ENCODE measurements at places on chromosomes 6 and 20. TPM values are rescaled to one million over a fixed set of nuclear protein-coding genes. Genes with fewer than 3 reads are reported as not detected.
A peak's percentile ranks its signal among the peaks of the same experiment; 100 is the strongest.

BPIFB2 gene
- not detected for total RNA-seq

MUC22 gene
- not detected for total RNA-seq

DACT2 gene
- 1.8 TPM for total RNA-seq

ZBTB46 gene
- total RNA-seq: 27.3 TPM

TSBP1 gene
- total RNA-seq: not detected

NKX2-4 gene
- 0.15 TPM for total RNA-seq

EPB41L1 gene
- 31.1 TPM for total RNA-seq

SLC32A1 gene
- total RNA-seq: 0.24 TPM

LRRC1 gene
- 8.4 TPM for total RNA-seq

DDR1 gene
- 258 TPM for total RNA-seq

CST3 gene
- total RNA-seq: 81.9 TPM

GCNT2 gene
- 41.3 TPM for total RNA-seq

GRCh38 chr20:17334932-17335331 is 108.1 kb downstream of the PCSK2 start:
- no peaks in the 10 kb centered on the region for H3K4me1 ChIP-seq
- H3K4me3 ChIP-seq: no peak overlapping the region
- no peaks in the 10 kb centered on the region for H3K27me3 ChIP-seq

DNA sequence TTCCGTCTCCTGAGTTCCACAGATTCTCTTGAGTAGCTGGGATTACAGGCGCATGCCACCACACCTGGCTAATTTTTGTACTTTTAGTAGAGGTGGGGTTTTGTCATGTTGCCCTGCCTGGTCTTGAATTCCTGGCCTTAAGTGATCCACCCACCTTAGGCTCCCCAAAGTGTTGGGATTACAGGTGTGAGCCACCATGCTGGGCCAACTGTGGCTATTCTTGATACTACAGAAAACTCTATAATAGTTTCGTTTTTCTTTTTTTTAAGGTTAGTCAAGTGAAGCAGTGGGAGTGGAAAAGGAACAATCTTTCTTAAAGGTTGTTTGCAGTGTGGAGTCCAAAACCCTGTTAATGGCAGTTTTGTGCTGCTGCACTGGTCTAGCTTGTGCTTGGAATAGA is 84.7 kb downstream of the POPDC3 start:
- H3K4me1 ChIP-seq: no peaks in the 10 kb centered on the region
- DNase-seq: no peak
- H3K27ac ChIP-seq: no peak overlapping the region
- no peaks in the 10 kb centered on the region for H3K27me3 ChIP-seq
- H3K36me3 ChIP-seq: 0 out of 2 replicates have a peak, but pooled peaks cover 2% of the 10 kb centered on the region
- H3K4me3 ChIP-seq: no peak overlapping the region

DNA sequence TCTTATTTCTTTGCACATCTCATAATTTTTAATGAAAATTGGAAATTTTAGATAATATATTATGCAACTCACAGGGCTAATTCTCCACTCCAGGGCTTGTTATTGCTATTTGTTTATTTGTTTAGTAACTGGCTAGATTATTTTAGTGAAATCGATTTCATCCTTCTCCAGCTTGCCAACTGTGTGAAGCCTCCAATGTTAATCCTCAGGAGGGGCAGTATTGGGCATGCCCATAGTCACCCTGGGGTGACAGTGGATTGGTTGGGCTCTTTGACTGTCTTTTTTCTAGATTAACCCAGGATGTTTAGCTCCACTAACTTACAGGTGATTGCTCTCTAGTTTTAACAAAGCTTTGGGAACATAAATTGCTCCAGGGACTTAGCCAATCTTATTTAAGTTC is 450.1 kb downstream of the BMP2 start:
- H3K27me3 ChIP-seq: no peaks in the 10 kb centered on the region
- DNase-seq: no peak
- H3K27ac ChIP-seq: no peak overlapping the region
- H3K4me3 ChIP-seq: no peak overlapping the region

GRCh38 chr6:108175176-108175591 is 9.4 kb downstream of the NR2E1 start:
- H3K27ac ChIP-seq: no peak overlapping the region
- H3K4me3 ChIP-seq: peak overlapping the region; percentile 49
- no peak for DNase-seq
- H3K27me3 ChIP-seq: peaks cover 75% of the 10 kb centered on the region
- H3K4me1 ChIP-seq: no peaks in the 10 kb centered on the region
- no peaks in the 10 kb centered on the region for H3K36me3 ChIP-seq

- no peaks in the 10 kb centered on the region for H3K4me1 ChIP-seq
- H3K4me3 ChIP-seq: no peak overlapping the region
- DNase-seq: no peak
- H3K27ac ChIP-seq: no peak overlapping the region
- H3K27me3 ChIP-seq: no peaks in the 10 kb centered on the region
Observed at GRCh38 chr6:5478380-5478779, 217.1 kb downstream of the FARS2 start.

DNA sequence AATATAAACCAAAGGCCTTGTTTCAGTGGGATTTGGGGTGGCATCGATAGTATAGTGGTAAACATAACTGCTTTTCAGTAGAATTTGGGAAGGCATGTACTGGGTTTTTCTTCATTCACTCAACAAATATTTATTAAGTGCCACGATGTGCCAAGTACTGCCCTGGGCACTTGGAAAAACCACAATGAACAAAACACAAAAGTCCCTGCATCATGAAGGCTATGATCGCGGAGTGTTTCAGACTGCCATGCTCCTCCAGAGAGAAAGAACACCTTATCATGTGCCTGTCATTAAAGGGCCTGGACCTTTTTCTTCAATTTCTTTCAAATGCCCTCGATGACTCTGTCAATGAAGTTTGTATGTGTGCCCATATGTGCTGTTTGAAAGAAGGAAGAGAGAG is 59.2 kb upstream of the CEP85L start:
- H3K27me3 ChIP-seq: no peaks in the 10 kb centered on the region
- DNase-seq: no peak
- H3K4me3 ChIP-seq: no peak overlapping the region

GRCh38 chr6:129194306-129194941 is 311.5 kb downstream of the LAMA2 start:
- no peak overlapping the region for H3K4me3 ChIP-seq
- H3K27ac ChIP-seq: no peak overlapping the region
- H3K4me1 ChIP-seq: peaks cover 4% of the 10 kb centered on the region
- H3K36me3 ChIP-seq: no peaks in the 10 kb centered on the region
- no peak for DNase-seq
- no peaks in the 10 kb centered on the region for H3K27me3 ChIP-seq

- H3K4me1 ChIP-seq: no peaks in the 10 kb centered on the region
- no peaks in the 10 kb centered on the region for H3K36me3 ChIP-seq
- no peak overlapping the region for H3K4me3 ChIP-seq
- H3K27me3 ChIP-seq: no peaks in the 10 kb centered on the region
Observed at GRCh38 chr6:53201270-53201669, 52.6 kb upstream of the GCM1 start.

- no peak overlapping the region for H3K4me3 ChIP-seq
- no peaks in the 10 kb centered on the region for H3K36me3 ChIP-seq
- no peak for DNase-seq
- H3K27ac ChIP-seq: no peak overlapping the region
- no peaks in the 10 kb centered on the region for H3K27me3 ChIP-seq
Observed at GRCh38 chr20:52212943-52213342, 21.4 kb upstream of the ZFP64 start.

GRCh38 chr6:89098461-89098860 is 17.9 kb downstream of the PNRC1 start:
- no peaks in the 10 kb centered on the region for H3K4me1 ChIP-seq
- no peaks in the 10 kb centered on the region for H3K27me3 ChIP-seq
- H3K36me3 ChIP-seq: no peaks in the 10 kb centered on the region
- H3K27ac ChIP-seq: no peak overlapping the region

GRCh38 chr6:53851561-53851960 is 56.8 kb downstream of the LRRC1 start:
- peaks cover 5% of the 10 kb centered on the region for H3K36me3 ChIP-seq
- no peak for DNase-seq
- H3K27ac ChIP-seq: no peak overlapping the region
- no peak overlapping the region for H3K4me3 ChIP-seq
- no peaks in the 10 kb centered on the region for H3K4me1 ChIP-seq

- DNase-seq: no peak
- H3K36me3 ChIP-seq: peaks cover 2% of the 10 kb centered on the region
- no peak overlapping the region for H3K27ac ChIP-seq
- H3K4me3 ChIP-seq: peak overlapping the region; percentile 99
Observed at GRCh38 chr20:13639150-13639497, 392 bp upstream of the TASP1 start.

DNA sequence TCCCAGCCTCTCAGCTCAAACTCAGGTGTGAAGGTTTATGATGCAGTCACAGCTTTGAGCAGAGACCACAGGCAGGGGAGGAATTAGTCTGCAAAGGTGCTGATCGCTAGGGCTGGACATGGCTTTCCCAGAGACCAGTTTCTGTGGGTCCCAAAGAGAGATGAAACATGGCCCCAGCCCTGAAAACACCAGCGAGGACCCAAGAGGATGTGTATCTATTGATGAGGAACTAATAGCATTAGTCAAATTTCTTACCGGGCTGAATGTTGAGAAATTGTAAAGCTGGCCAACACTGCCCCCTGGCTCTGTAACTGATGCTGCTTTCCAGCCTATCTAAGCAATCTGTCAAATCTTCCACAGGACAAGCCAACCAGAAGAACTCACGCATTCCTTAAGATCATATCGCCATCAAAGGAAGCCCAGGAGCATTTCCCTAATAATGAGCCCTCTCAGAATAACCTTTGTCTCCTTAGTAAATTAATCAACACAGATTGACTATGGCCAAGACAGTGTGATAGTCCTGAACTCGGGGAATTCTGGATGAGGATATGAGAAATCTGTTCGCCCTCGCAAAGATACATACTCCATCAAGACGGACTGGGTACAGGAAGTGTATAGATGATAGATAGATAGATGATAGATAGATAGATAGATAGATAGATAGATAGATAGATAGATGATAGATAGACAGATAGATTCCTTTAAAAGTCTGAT is 7.8 kb upstream of the ACSS1 start:
- H3K36me3 ChIP-seq: no peaks in the 10 kb centered on the region
- no peaks in the 10 kb centered on the region for H3K4me1 ChIP-seq
- DNase-seq: no peak
- no peak overlapping the region for H3K27ac ChIP-seq

DNA sequence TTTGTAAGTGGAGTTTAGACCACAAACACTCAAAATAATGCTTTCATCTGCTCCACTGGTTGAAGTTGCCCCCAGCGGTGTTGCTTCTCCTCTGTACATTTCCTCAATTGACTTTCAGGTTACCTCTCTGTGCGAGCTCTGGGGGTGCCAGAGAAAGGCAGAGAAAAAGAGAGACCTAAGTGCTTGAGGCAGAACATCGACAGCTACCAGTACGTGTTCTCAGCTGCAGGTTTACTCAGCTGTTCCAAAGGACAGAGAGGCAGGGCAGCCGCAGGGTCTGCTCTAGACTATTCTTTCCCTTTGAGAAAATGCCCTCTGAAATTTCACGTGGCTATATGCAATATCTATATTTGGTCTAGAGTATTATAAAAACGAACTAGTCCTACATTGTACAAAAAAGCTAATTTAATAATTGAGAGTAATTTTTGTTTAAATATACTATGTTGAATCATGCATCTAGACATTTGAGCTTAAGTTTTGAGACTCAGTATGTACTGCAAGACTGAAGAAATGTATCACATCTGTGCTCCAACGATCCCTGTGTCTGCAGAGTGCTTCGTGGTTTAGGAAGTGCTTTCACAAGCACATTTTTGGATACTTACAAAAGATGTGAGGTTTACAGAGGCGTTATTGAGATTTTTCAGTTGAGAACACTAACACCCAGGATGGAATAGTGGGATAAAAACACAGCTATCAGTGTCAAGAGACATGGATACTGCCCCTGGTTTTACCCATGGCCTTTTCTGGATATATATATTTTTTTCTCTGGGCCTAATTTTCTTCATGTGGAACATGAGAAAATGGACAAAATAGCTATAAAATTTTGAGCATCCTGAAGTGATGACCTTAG is 453.6 kb upstream of the FLRT3 start:
- no peaks in the 10 kb centered on the region for H3K36me3 ChIP-seq
- no peak for DNase-seq
- no peak overlapping the region for H3K4me3 ChIP-seq
- no peaks in the 10 kb centered on the region for H3K27me3 ChIP-seq
- H3K27ac ChIP-seq: no peak overlapping the region
- no peaks in the 10 kb centered on the region for H3K4me1 ChIP-seq

- no peak for DNase-seq
- no peaks in the 10 kb centered on the region for H3K27me3 ChIP-seq
- H3K36me3 ChIP-seq: no peaks in the 10 kb centered on the region
- no peak overlapping the region for H3K27ac ChIP-seq
- no peaks in the 10 kb centered on the region for H3K4me1 ChIP-seq
Observed at GRCh38 chr6:130831607-130832006, 4.4 kb downstream of the SMLR1 start.

GRCh38 chr6:15355683-15356099 is 109.8 kb downstream of the JARID2 start:
- H3K36me3 ChIP-seq: no peaks in the 10 kb centered on the region
- no peaks in the 10 kb centered on the region for H3K27me3 ChIP-seq
- DNase-seq: no peak
- H3K27ac ChIP-seq: no peak overlapping the region

GRCh38 chr6:50305660-50306059 is 255.9 kb upstream of the DEFB112 start:
- no peak overlapping the region for H3K4me3 ChIP-seq
- no peak overlapping the region for H3K27ac ChIP-seq
- DNase-seq: no peak
- H3K36me3 ChIP-seq: no peaks in the 10 kb centered on the region
- H3K4me1 ChIP-seq: no peaks in the 10 kb centered on the region
- no peaks in the 10 kb centered on the region for H3K27me3 ChIP-seq

- H3K27me3 ChIP-seq: no peaks in the 10 kb centered on the region
- no peak overlapping the region for H3K27ac ChIP-seq
- peaks cover 11% of the 10 kb centered on the region for H3K4me1 ChIP-seq
- no peak overlapping the region for H3K4me3 ChIP-seq
- no peaks in the 10 kb centered on the region for H3K36me3 ChIP-seq
Observed at GRCh38 chr6:2857580-2858337, 16.1 kb upstream of the SERPINB1 start.

- H3K36me3 ChIP-seq: peaks cover 11% of the 10 kb centered on the region
- DNase-seq: no peak
- H3K4me3 ChIP-seq: no peak overlapping the region
- H3K27ac ChIP-seq: no peak overlapping the region
- no peaks in the 10 kb centered on the region for H3K27me3 ChIP-seq
Observed at GRCh38 chr20:20546402-20546801, 166.0 kb downstream of the RALGAPA2 start.

GRCh38 chr6:125981571-125982185 is 4.7 kb upstream of the TRMT11 start:
- H3K4me3 ChIP-seq: no peak overlapping the region
- DNase-seq: no peak
- no peaks in the 10 kb centered on the region for H3K36me3 ChIP-seq
- no peak overlapping the region for H3K27ac ChIP-seq

GRCh38 chr6:149293244-149293643 is 24.3 kb upstream of the TAB2 start:
- H3K4me1 ChIP-seq: no peaks in the 10 kb centered on the region
- H3K27me3 ChIP-seq: no peaks in the 10 kb centered on the region
- no peak overlapping the region for H3K27ac ChIP-seq
- no peak for DNase-seq
- H3K36me3 ChIP-seq: no peaks in the 10 kb centered on the region

- no peak overlapping the region for H3K4me3 ChIP-seq
- no peaks in the 10 kb centered on the region for H3K4me1 ChIP-seq
- no peak overlapping the region for H3K27ac ChIP-seq
- DNase-seq: no peak
- H3K27me3 ChIP-seq: no peaks in the 10 kb centered on the region
Observed at GRCh38 chr20:22320245-22320915, 264.0 kb downstream of the FOXA2 start.

- H3K36me3 ChIP-seq: no peaks in the 10 kb centered on the region
- no peak overlapping the region for H3K27ac ChIP-seq
- H3K4me3 ChIP-seq: no peak overlapping the region
- H3K4me1 ChIP-seq: no peaks in the 10 kb centered on the region
- H3K27me3 ChIP-seq: no peaks in the 10 kb centered on the region
Observed at GRCh38 chr20:18090477-18090876, 32.8 kb upstream of the OVOL2 start.

Data from H9 (cell line).